ENCODE measurements at places on chromosomes 16 and 17.

- no peak for DNase-seq
These were observed 258.2 kb upstream of the TNRC6C start for GRCh38 chr17:77700165-77700881.

GRCh38 chr17:14748036-14748710 is 447.3 kb downstream of the HS3ST3B1 start:
- no peak for DNase-seq

- DNase-seq, result no peak
These were observed 185.0 kb upstream of the ZNF469 start for GRCh38 chr16:88197481-88198456.

- no peak for DNase-seq
These were observed 28.6 kb upstream of the GAN start for GRCh38 chr16:81286190-81286589.

DNA sequence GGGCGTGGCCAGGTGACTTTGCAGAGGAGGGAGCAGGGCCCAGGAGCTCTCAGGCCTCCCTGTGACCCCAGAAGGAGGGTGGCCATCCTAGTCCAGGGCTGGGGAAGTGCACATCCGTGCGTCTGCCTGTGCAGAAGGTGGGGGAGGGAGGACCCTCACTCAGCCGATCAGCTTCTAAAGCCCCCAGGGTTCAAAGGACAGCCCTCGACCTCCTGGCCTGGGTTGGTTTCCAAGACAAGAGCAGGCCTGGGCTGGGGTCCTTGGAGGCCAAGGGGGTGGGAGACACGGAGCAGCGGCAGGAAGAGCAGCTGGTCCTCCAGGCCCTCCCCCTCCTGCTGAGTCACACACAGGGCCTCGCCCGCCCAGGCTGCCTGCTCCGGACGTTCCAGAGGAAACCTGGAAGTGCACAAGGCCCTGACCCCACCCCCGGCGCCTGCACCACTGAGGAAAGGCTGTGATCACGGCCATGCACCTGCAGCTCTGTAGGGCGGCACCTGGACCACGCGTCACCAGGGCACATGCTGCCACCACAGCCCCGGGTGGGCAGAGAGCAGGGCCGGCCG is 67.1 kb upstream of the ZNF469 start:
- DNase-seq, result no peak

All from lung (tissue), 17 donors.